ENCODE measurements at places on chromosomes 6 and 20.

DNA sequence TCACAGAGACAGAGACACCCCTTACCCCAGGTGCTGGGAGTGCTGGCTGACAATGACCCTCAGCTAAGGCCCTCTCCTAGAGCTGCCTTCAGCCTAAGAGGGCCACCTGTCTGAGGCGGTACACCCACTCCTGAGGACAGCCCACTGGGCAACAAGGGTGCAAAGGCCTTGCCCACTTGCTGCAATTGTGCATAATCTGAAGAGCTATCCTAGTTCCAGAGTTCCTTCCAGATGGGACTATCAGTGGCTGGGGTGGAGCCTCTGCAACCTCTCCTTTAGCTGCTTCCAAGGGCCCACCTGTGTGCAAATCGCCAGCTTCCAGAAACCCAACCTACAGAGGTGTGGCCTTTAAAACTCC, 87.5 kb downstream of the PREX1 start:
- DNase-seq = no peak

- no peak for DNase-seq
These were observed 588.4 kb upstream of the BTBD3 start for GRCh38 chr20:11329271-11329670.

GRCh38 chr6:124999105-124999764, 37.0 kb downstream of the RNF217 start:
- DNase-seq = no peak

DNA sequence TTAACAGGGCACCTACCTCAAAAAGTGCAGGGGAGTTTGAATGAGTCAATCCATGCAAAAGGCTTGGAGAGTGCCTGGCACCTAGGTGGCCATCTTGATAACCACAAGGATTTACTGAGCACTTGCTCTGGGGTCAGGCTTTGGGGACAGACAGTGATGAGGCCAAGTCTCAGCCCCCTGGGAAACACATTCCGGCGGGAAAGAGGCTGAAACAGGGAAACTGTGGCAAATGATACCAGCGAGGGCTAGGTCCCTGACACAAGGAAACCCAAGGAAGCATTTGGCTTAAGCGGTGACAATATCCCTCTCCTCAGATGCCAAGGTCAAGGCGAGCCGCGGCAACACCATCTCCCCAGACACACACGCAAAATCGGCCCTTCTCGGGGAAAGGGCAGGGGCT, 527 bp upstream of the DOK5 start:
- DNase-seq = no peak

GRCh38 chr6:53119772-53120409, 28.8 kb downstream of the GCM1 start:
- no peak for DNase-seq

Data from occipital lobe (tissue), 3 donors.